ENCODE measurements at places on chromosomes 13 and 19. TPM values are rescaled to one million over a fixed set of nuclear protein-coding genes. Genes with fewer than 3 reads are reported as not detected.

The NUCB1 gene
- total RNA-seq: 441 TPM

The ICAM4 gene
- total RNA-seq: not detected

The CGB2 gene
- not detected for total RNA-seq

DNA sequence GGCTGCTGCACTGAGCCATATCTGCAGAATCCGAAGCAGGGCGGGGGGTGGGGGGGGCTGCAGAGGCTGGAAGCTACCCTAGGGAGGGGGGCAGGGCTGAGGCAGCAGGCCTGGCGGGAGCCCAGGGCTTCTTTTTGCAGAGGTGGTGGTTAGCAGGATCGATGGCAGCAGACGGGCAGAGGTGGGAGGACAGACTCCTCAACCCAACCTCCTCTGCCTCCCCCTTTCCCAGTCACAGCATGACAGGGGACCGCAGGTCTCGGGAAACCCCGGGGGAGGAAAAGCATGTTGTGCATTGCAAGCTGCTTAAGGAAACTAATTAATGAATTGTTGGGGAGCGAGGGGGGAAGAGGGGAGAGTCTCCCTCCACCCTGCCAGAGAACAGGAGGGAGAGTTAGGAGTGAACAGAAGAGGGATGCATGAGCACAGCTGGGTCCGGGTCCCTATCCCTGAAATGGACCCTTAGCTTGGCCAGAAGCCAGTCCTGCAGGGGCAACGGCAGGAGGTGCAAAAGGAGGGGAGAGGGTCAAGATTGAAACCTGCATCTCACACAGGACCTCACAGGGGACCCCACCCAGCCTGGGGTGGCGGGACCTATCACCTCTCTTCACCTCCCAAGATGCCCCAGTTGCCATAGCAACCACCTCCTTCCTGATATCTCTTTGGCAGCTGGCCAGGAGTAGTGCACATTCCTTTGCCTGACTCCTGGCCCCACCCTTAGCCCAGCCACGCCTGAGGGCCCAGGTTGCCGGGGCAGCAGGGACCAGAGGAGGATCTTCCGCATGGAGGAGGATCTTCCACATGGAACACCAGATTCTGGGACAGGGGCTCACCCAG is 1.8 kb downstream of the FXYD7 start:
- DNase-seq: no peak

GRCh38 chr13:21060338-21061028 is 903 bp downstream of the LATS2 start:
- DNase-seq: peak; percentile 17

DNA sequence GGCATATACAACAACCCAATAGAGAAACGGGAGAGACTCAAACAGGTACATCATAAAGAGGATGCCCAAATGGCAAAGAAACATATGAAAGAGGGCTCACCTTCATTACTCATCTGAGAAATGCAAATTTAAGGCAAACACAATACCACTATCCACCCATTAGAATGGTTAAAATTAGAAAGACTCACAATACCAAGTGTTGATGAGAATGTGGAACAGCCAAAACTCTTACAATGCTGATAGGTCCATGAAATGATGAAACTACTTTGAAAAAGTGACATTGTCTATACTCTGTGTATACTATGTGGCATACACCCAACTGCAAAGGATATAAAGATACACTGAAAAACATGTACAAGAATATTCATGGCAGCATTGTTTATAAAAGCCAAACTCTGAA is 96.2 kb upstream of the TSHZ3 start:
- no peak for DNase-seq

GRCh38 chr19:58572818-58573657 is at the start of gene MZF1:
Gene MZF1, minus strand, starts transcription at chr19:58573335. Its CDS starts 1,946 bp downstream, at chr19:58571389.
- DNase-seq: peak; percentile 100

DNA sequence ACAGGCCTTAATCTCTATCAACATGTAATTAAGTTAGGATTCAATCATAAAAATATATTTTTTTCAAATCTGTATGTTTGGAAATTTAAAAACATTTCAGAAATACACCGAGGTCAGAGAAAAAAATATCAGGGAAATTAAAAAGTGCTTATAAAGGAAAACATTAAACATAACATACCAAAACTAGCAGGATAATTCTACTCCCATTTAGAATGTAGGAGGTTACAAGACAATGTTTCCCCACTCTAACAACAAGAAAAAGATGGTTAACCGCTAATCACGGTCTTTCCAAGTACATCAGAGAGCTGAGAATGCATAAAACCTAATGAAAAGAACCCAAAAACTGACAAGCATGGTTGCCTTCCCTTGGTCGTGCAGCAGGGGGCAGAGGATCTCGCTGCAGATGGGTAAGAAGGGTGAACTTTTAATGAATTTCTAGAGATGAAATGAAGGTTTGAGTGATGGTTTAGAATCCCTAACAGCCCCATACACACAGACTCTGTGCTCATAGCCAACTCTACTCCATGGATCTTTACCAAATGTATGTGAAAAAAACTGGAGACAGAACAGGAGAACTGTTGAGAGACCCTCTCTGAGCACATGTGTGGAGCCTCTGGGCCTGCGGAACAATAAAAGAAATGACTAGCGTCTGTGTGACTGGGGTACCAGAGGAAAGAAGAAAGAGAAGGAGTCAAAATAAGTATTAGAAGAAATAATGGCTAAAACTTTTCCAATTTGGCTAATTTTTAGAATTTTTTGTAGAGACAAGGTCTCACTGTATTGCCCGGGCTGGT is 51.3 kb upstream of the LSM14A start:
- DNase-seq: no peak

GRCh38 chr19:28289295-28290063 is 923.5 kb downstream of the UQCRFS1 start:
- peak; percentile 86 for DNase-seq

- no peak for DNase-seq
Observed at GRCh38 chr19:42054205-42054604, 15.8 kb downstream of the GRIK5 start.

DNA sequence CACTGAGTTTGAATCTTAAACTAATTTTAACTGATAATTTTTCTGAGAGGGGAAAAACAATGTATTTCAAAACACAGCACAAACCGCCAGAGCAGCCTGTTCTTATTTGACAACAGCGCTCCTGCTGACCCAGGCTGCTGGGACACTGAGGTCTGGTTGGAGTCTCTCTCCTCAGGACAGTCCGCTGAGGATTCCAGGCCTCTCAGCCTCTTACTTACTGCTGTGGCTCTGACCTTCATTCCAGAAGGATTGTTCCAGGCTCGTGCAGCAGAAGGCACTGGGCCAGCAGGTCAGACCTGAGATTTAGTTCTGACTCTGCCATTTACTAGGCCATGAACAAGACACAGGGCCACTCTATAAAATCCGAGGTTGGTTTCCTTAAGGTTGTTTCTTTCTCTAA is 393.6 kb downstream of the TDRD3 start:
- no peak for DNase-seq

GRCh38 chr13:47142105-47142504 is 245.3 kb upstream of the HTR2A start:
- DNase-seq: no peak

- DNase-seq: no peak
Observed at GRCh38 chr19:31342926-31343325, 6.3 kb downstream of the TSHZ3 start.

- no peak for DNase-seq
Observed at GRCh38 chr13:73138638-73139491, 80.1 kb downstream of the KLF5 start.

Data from prostate gland (tissue), 2 donors.